ENCODE measurements at places on chromosomes 7 and 10.
A peak's percentile ranks its signal among the peaks of the same experiment; 100 is the strongest.

GRCh38 chr7:23966941-23967340 is 256.9 kb downstream of the STK31 start:
- DNase-seq, result no peak

DNA sequence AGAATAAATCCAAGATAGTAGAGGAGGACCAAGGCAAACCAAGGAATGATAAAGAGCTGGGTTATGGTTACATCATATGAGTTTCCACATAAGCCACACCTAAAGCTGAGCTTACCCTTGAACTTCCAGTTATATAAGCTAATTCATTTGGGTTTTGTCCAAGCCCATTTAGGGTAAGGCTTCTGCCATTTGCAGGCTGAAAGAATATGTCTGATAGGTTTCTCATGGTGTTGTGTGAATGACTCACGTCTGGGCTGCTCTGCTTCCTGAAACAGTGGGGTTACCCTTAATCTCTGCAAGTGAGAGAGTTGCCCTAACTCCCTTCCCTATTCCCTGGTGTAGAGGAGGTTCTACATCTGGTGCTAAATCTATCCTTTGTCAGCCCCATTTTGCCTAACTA is 60.8 kb downstream of the PTTG1IP2 start:
- no peak for DNase-seq

DNA sequence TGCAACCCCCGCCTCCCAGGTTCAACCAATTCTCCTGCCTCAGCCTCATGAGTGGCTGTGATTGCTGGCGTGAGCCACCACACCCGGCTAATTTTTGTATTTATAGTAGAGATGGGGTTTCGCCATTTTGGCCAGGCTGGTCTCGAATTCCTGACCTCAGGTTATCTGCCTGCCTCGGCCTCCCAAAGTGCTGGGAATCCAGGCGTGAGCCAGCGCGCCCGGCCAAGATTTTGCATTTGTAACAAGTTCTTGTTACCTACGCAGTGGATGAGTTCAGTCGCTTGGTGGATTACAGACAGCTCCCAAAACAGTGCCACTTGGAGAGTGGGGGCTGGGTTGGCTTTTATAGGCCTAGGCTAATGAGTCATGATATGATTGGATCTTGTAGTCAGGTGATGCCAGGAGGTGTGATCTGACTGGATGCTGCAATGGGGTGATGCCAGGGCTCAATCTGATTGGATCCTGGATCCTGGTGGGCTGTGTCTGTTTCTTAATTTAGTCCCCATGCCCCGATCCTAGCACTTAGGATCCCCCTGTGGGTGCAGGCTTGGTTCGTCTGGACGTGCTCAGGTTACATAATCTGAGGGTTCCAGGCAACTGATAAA is 20.3 kb downstream of the SBDS start:
- no peak for DNase-seq

GRCh38 chr10:30422981-30423654 is 10.9 kb upstream of the MAP3K8 start:
- DNase-seq, result no peak

GRCh38 chr7:155869784-155870076 is 57.5 kb upstream of the SHH start:
- DNase-seq, result no peak

DNA sequence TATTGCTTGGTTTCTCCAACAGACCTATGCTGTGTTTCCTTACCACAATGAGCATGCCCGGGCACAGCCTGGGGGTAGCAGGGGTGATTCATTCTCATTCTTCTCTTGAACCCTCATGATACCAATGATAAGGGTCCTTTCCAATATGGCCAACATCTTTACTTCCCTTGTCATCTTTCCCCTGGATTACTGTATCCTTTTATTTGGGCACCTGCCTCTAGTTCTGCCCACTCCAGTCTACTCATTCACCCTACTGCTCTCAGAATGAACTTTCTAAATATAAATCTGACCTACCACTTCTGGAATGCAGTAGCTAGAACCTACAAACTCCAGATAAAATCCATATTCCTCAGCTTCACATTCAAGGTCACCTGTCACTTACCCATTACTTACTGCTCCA is 26.4 kb upstream of the ITPRID1 start:
- DNase-seq, result no peak

DNA sequence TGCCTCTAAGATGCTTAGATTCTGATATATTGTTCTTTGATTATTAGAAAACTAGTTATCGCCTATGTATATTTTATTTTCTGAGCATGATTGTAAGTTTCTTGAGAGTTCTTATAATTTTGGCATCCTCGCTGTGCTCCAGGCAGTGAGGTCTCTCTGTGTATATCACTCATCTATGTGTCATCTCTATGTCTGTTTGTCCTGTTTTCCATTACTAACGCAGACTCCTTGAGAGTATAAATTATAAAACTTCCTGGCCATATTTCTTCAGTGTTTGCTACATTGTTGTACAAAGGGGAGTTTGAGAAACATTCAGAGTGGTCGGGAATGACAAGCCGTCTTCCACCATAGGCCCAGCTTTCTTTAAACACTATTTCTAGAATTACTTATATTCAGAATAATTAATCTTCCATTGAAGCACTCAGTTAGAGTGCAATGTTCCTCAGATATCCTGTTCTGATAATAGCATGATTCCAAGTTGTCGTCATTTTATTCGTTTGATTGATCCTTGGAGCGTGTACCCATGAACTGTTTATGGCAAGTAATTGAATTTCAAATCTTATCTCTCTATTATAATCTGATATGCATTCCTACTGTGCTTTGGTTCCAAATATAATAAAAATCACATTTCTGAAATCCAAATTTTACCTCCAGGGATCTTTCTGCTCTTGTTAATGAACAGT is 206.6 kb downstream of the BAMBI start:
- DNase-seq, result no peak

DNA sequence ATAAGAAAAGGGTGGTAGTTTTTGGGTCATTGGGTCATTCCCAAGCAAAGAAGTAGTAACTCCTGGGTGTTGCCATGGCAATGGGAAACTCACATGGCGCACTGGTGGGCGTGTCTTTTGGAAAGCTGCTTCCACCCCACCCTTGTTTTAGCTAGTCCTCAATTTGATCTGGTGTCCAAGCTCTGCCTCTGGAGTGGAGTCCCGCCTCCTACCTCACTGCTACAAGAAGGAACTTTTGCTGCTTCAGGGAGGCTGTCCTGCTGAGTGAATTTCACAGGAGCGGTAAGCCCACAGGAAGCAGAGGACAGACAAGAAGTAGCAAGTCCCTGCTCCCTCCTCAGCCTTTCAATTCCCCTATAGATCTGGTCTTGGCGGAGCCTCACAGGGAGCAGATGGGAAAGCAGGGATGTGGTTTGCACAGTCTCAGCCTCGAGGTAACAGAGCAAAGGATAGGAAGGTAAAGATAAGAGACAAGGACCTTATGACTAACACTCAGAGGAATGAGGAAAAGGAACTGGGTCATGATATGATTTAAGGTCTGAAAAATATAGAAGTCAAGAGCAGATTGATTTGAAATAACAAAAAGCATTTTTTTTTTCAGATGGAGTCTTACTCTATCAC is 700.3 kb downstream of the TNS3 start:
- DNase-seq, result no peak

DNA sequence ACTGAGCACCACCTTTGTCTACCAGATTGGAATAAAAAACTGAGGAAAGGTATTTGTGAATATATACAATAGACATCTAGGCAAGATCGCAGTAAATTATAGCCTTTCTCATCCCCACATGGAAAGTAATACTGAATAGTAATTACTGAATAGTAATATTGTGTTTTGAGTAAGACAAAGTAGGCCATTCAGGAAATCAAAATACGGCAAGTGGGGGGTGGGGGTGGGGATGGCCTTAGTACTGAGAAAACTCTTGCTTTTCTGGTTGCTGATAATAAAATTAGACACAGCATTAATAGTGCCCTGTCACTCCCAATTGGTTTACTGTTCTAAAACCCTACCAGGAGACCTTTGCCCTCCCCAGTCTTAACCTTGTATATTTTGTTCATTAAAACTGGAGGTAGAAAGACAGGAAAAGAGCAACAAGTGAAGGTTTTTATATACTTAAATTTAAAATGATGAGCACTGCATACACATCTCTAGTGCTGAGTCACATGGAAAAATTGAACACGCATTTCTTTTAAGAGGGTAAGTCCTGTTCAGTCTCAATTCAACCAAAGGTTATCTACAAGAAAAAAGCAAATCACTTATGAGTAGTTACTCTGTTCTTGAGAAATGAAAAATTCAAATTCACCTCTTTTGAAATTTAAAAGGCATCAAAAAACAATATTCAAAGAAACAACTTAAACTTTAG is 65.6 kb downstream of the IGF2BP3 start:
- DNase-seq, result peak; percentile 17

GRCh38 chr7:22356701-22357310 is at the start of gene RAPGEF5:
Gene RAPGEF5 (minus strand): TSS chr7:22357154. CDS start chr7:22357060, 94 bp downstream.
- DNase-seq, result no peak

GRCh38 chr7:40658729-40659128 is 523.9 kb downstream of the SUGCT start:
- no peak for DNase-seq

GRCh38 chr10:132738454-132739224 is 47.3 kb downstream of the NKX6-2 start:
- no peak for DNase-seq

- no peak for DNase-seq
Observed at GRCh38 chr7:107234436-107234835, 65.6 kb downstream of the HBP1 start.

GRCh38 chr10:119316729-119317097 is 109.3 kb downstream of the GRK5 start:
- no peak for DNase-seq

DNA sequence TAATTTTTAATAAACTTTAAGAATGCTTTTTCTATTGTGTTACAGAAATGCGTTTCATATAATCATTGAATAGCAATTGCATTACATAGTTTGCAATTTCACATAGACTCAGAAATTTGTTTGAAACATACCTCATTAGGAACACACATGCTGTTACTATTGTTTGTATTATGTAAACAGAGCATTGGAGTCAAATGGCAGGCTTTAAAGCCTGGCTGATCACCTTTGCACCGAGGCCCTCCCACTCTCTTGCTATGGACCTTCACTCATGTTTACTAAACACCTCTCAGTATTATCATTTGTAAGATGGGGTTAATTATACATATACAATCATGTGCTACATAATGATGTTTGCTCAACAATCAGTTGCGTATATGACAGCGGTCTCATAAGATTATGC is 203.6 kb upstream of the NPSR1 start:
- no peak for DNase-seq

- no peak for DNase-seq
Observed at GRCh38 chr10:59167512-59167911, 8.9 kb upstream of the PHYHIPL start.

GRCh38 chr10:36281831-36282331 is 639.8 kb upstream of the FZD8 start:
- DNase-seq, result no peak

GRCh38 chr10:44413416-44413815 is 28.5 kb upstream of the CXCL12 start:
- DNase-seq, result no peak

GRCh38 chr10:51260376-51260775 is 186.1 kb downstream of the PRKG1 start:
- no peak for DNase-seq

DNA sequence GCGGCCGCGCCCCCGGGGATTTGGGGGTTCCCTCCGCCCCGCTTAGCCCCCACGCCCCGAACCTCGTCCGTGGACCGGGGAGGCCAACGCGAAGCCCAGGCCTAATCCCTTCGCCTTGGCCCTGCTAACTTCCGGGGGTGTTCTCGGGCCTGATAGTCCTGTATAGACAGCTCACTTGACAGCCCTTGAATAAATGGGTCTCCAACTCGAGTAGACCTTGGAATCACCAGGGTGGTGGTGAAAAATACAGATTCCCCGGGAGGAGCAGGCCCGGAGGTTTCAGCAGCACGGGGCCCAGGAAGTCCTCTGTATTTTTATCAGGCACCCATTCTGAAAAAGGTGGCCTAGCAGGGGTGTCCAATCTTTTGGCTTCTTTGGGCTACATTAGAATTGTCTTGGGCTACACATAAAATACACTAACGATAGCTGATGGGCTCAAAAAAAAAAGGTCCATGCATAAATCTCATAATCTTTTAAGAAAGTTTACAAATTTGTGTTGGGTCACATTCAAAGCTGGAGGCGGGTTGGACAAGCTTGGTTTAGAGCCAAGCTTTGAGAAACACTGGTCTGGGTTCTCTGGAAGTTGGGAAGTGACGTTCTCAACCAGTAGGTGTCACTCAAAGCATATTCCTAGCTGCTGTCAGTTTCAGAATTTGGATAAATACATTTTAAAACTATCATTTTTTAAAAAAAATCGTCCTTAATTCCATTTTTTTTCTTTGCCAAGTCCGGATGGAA is 221.7 kb downstream of the PHTF2 start:
- no peak for DNase-seq

DNA sequence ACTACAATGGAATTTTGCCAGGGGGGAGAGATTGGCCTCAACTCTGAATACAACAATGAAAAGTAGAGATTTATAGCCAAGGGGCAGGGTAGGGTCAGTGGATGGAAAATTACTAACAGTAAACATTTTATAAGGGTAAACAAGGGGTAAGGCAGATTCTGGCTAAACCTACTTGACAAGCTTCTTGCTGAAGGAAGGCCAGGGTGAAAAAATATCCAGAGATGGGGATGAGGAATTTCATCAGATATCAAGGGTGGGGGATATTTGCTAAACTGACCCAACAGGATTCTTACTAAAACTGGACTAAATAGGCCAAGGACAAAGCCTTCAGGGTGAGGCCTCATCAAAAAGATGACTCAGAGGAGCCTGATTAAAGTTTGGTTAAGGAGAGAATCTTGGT is 156.3 kb downstream of the RTKN2 start:
- no peak for DNase-seq

DNA sequence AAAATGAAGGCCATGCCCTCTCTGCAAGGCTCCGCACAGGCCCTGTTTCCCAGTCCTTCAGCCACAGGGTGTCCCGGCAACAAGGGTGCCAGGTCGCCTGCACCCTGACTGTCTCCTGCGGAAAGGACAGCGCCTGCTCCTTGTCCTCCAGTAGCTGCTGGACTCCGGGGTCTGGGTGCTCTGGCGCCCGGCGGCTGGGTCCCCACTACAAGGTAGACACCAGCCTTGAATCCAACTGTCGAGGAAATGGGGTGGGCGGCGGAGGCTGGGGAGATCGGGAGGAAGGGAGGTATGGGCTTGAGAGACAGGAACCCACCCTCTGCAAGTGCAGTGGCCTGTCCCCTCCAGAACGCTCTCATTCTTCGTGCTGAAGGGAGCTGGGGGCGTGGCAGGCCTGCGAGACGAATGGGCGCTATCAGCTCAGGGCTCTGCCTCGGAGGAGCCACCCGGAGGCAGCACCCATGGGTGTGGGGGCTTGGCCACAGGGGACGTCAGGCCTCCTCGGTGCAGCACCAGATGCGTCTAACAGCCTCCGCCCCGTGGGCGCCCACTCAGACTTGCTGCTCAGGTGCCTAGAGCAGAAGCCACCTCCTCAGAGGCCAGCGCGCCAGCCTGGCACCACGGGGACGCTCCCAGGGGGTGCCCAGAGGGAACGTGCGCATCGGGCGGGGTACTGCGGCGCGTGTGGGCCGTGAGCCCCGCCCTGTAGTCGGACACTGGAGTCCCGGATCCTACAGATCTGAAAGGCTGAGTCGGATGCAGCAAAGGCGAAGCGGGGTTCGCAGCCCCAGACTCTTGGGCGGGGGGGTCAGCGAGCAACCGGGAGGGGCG is 15.6 kb downstream of the ADAM8 start:
- peak; percentile 69 for DNase-seq

GRCh38 chr10:4586776-4587175 is 239.2 kb upstream of the AKR1E2 start:
- DNase-seq, result no peak
